Inflammatory macrophage treated with lipopolysaccharide for 4 hours (primary cell): ENCODE measurements at places on chromosomes 5 and 9.
A peak's percentile ranks its signal among the peaks of the same experiment; 100 is the strongest.

DNA sequence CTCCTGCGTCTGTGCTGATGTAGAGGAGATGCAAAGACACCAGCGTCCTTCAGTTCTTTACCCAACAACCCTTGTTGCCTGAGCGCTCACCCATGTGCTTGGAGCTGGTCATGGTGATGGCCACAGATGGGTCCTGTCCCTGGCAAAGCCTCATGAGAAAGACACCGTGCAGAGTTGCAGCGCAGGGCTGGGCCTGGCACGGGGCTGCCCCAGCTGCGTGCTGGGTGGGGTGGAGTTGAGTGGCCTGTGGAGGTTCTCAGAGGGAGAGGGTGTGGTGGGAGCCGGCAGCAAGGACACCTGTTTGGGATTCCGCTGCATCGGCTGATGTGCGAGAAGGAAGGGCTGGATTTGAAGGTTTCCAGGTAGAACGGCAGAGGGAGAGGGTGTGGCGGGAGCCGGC lies 125.2 kb upstream of the CACNA1B start:
- no peak for DNase-seq

GRCh38 chr9:128911529-128912035 lies 9.2 kb upstream of the PHYHD1 start:
- no peak for DNase-seq

DNA sequence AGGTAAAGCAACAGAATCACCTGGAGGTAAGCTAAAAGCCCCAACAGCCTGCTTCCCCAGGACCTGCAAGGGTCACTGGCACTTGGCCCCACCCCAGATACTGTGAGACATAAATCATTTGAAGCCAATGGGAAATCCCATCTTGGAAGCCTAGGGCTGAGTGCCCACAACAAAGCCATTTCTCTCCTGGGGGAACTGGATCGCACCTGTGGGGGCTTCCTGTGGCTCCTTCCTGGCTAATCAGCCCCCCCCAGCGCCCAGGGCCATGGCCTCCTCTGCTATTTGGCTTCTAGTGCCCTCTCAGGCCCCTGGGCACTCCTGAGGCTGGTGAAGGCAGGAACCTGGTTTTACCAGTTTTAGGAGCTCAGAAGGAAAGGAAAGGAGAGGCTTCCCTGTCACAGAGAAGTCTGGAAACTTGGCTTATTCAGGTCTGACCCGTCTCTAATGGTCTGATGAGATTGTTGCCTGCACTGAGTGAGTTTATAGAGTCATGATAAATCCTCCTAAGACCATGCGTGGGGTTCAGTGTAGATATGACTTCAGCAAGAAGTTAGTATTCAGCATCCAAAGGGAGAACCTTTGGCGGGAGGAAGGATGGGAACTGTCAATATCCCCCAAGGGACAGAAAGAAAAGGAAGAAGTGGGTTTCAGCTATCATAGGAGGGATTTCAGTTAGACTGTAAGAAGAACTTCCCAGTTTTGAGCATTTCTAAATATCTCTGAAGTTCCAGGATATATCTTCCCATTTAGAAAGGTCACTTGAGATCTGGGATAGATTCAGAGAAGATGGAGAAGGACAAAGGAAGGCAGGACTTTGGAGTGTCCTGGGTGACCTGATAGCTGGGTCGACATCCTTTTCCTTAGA lies 1.2 kb downstream of the KCNMB1 start:
- DNase-seq, result no peak

- peak; percentile 2 for DNase-seq
Observed at GRCh38 chr5:174624733-174625522, 99.5 kb upstream of the MSX2 start.

DNA sequence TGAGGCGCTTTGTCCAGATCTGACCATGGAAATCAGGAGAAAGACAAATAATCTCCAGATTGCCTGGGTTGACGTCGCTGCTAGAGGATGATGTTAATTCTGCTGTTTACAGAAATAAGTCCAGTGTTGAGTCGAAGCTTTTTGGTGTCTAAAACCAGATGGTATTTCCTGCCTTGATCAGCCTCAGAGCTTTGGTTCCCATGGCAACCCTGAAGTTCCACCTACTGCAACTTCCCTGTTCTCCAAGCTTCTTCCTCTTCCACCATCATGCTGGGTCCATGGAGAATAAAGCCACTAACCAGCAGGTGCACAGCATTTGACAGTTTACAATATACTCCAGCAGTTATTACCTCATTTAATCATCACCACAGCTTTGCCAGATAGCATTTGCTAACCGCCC lies 18.0 kb upstream of the GABBR2 start:
- DNase-seq, result peak; percentile 70

DNA sequence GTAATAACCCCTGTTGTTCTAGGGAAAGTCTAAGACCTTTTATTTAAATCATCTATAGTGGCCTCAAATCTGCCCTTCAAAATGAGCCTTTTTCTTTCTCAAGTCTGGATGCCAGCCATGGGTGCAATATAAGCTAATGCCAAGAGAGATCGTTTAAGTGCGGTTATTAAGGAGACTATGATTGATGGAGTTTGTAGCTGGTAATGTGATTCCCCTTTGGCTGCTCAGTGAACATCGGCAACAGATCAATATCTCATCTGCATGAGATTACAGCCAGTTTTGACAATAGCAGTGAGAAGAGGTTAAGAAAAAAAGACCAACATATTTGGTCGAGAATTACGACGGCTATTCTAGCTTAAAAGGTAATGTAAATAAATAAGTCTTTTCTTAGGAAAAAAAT lies 1049.4 kb upstream of the NUDT12 start:
- no peak for DNase-seq

DNA sequence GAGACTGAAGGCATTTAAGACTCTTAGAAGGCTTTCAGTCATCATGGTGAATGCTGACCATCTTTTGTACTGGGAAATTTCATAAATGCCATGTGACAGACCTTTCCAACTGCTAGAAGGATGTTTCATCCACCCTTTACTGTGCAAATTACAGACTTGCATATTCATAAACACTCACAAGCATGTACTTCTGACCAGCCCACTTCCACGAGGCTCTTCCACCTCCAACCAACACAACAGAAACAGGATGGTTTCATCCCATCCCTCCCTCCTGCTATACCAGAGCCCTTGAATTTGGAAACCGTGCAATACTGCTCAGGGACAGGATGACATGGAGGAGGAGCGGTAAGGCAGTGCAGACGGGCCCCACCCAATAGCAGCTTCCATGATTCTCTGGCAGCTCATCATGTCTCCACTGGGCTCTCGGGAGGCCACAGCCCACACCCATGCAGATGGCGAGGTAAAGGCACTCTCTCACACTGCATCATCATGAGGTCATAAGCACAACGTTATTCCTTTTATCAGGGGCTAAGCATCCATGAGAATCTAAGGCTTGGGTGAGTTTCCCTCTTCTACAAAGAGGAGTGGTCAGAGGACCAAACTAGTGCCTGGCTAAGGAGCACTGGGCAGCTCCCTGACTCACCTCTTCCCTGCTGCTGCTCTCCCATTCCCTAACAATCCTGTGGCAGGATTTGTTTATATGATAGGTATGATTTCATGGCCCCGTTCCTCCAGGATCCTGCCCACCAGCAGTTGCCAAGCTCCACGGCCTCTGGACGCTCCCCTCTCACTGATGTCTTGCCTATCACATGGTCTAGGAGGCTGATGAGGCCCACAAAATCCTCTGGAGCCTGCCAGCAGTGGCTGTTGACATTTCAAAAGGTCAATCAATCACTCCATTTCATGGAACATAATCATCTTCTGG lies 94.4 kb upstream of the FSTL4 start:
- DNase-seq, result no peak

DNA sequence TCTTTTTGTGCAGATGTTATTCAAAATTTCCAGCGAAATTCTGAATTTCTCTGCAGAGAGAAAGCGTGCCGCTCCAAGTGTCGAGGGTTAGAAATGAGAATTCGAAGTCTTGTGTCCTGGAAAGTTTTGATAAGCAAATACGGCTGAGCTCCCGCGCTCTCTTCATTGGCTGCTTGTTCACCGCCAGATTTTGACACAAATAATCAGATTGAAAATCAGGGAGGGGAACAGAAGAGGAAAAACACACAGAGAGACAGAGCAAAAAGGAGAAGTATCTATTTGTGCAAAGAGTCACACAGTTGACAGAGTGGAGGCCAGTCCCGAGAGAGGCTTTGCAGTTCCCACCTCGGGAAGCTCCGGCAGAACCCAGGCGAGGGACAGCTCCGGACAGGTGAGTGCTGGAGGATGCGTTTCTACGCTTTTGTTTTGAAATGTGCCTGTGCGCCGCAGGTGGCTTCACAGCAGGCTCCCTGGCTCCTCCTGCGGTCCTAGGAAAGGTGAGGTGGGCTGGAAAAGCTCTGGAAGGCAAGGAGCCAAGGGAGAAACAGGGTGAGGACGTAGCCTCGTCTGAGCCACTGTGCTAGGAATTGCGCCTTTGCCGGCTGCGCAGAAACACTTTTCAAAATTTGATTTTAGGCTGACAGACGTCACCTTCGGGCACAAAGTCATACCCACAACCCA lies at the start of gene GFI1B:
GFI1B (plus strand) TSS at position 244 of the 681 bp plus-strand sequence. CDS start 7,985 bp downstream, outside the sequence.
- peak; percentile 39 for DNase-seq

GRCh38 chr5:131462454-131462853 lies 172.6 kb downstream of the RAPGEF6 start:
- peak; percentile 61 for DNase-seq
